ENCODE measurements at places on chromosomes 2 and 18.

DNA sequence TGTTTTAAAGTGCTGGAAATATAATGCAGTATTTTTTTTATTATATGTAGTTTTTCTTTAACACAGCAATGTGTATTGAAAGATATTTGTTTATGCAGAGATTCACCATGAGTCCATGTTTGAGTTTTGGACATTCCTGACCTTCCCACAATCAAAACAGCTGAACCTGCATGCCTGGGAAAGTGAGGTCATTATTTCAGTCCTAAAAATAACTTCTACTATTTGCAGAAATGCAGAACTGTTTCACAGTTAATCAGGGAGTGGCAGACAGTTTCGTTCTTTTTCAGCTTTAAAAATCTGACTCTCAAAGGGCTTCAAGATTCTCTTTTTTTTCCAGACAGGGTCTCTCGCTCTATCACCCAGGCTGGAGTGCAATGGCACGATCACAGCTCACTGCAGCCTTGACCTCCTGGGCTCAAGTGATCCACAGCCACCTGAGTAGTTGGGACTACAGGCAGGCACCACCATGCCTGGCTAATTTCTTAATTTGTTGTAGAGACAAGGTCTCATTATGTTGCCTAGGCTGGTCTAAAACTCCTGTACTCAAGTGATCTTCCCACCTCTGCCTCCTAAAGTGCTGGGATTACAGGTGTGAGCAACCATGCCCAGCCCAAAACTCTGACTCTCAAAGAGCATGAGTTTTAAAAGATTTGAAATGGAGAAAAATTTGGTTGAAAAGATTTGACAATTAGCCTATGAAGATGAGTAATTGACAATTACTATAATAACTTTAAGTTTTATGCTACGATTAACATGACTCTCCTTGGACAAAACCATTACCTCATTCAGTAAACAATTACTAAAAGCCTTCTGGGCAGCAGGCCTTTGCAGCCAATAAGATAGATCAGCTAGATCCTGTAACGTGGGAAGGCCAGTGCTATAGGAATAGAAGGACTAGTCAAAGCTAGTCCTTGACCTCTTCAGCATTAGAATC lies 5.0 kb upstream of the MYL12B start:
- DNase-seq, result no peak

GRCh38 chr2:28428486-28428885 lies 35.8 kb downstream of the FOSL2 start:
- no peak for DNase-seq

DNA sequence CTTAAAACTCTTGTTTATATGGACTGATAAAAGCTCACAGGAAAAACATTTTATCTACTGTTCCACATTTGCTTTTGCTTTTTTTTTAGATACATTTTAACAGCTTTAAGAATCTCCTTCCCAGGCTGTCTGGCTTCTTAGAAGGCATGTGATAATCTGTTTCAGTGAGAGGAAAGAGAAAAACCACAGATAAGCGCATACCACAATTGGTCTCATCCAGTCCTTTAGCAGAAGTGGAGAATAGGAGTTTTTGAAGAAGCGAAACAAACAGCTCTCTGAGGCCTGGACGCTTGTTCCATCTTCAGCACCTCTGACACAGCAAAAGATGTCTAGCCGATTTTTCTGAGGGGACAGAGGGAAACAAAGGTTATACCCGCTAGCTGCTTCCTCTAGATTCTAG lies 37.6 kb downstream of the RMC1 start:
- no peak for DNase-seq

DNA sequence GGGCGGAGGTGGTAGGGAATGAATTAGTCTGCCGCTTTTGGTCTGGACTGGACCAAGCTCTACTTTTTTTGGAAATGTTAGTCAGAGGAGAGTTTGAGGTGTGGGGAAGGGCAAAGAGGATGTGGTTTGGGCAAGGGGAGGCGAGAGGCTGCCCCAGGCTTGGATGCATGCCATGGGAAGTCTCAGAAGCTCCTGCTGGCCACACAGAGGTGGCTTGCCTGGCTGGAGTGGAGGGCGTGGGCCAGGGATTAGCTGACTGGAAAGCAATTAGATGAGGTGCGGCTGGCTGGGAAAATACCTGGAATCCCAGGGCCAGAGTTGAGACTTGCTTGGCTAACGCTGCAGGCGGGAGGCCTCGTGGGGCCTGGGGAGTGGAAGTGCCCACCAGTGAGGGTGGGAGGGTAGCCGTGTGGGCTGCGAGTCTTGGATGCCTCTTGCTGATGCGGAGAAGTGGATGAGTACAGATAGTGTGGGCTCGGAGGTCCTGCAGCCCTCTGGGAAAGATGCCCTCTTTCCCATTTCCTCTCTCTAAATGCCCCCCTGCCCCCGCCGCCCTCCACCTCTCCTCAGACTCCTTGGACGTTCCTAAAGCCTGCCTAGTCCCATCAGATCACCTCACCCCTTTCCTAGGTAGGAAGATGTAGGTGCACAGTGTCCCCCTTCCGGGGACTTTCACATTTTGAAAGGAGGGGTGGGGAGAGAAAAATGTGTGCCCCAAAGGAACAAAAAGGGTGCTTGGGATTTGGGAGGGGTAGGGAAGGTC lies 117.6 kb downstream of the SMAD7 start:
- peak; percentile 83 for DNase-seq

DNA sequence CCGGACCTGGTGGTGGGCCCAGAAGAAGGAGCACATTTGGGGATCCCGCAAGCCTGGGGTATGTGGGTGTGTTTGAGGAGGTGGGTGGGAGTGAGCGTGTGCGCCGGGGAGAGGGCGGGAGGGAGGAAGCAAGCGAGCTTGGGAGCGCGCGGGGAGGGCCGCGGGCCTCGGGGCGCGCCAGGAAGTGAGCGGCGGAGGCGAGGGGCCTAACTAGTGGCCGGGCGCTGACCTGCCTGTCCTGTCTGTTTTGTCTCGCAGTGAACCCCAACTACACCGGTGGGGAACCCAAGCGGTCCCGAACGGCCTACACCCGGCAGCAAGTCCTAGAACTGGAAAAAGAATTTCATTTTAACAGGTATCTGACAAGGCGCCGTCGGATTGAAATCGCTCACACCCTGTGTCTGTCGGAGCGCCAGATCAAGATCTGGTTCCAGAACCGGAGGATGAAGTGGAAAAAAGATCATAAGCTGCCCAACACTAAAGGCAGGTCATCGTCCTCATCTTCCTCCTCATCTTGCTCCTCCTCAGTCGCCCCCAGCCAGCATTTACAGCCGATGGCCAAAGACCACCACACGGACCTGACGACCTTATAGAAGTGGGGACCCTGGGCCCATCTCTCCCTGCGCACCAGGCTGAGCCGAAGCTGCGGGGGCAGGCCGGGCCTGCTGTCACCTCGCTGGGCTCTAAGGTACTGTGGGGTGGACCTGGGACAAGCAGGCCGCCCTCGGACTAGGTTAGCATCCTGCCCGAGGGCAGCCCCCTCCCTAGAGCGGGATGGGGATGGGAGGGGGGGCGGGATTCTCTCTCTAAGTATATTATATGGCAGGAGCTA lies 1.2 kb downstream of the HOXD4 start:
- no peak for DNase-seq

DNA sequence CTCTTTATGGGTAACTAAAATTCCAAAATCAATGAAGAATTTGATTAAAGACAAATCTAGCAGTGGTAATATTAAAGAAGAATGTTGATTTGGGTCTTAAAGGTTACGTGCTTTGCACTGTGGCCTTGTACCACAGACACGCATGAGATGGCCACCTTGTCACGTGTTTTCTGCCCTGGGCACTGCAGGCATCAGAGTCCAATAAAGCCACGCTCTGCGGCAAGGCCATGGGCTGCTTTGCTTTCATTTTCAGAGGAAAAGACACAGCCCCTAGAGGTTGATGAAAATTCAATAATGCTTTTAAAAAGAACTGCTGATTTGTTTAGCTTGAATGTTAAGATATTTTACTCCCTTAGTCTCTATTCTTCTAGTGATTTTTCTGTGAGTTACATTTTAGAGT lies 30.4 kb downstream of the AOX1 start:
- no peak for DNase-seq

- no peak for DNase-seq
Observed at GRCh38 chr2:95015261-95015912, 10.1 kb upstream of the MAL start.

DNA sequence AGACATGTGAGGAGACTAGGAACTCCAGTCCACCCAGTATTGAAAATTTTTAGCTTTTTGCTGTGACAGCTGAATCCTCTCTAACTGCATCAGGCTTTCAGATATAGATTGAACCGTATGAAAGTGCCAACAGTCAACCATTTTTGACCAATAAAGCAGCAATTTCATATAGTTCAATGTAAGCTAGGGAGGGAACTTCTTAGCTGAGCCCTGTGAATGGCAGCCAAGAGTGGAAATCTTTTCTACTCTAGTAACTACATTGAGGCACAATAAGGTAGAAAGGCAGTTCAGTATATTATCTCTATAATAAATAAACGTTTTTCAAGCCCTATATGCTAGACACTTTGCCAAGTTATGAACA lies 96.3 kb upstream of the TANK start:
- no peak for DNase-seq

GRCh38 chr18:32297579-32298170 lies 107.8 kb downstream of the MEP1B start:
- DNase-seq, result no peak

DNA sequence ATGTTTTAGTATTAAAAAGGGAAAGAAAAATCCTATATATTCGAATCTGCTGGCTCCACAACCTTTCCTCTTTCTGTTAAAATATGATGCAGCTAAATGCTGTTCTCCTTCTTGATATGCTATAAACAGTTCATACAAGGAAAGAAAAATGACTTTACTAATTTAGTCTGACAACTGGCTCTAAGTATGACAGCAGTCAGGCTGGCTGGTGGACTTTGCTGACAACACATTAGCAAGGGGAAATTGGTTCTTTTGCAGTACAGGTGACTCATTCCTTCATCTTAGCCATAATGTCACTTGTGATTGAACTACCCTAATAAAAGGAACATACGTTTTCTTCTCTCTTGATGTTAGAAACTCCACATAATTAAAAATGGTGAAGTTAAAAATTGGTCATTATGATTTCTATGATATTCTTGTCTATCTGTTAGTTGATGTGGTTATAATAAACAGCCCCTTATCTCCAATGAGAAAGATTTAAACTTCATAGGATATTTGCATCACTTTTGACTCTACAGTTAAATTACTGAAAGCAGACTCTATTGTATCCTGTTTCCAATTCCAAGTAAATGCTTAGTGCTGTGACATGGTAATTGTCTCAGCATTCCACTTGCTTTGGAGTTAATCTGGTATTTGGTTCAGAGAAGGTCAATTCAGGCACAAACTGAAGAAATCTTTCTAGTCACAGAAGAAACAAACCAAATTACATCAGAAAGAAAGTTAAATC lies 315.3 kb upstream of the GULP1 start:
- DNase-seq, result peak; percentile 46

DNA sequence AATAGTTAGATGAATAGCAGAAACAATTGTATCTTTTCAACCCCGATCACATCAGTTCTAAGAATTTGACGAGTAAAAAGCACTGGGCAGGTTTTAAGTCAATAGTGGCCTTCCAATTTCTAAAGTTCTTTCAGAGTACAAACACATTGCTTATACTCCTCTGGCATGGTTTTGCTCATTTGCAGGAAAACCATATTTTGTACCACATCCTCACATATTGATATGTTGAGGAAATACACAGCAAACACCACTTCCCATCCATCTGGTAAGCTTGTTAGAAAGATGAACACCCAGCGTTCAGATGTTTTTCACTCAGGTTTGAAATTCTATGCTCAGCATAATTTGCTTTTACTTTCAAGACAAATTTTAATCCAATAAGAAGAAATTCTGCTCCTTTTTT lies 344.6 kb upstream of the ACVR2A start:
- DNase-seq, result no peak

GRCh38 chr2:28321426-28321825 lies 71.2 kb upstream of the FOSL2 start:
- peak; percentile 89 for DNase-seq

- no peak for DNase-seq
Observed at GRCh38 chr2:147109291-147109690, 735.5 kb upstream of the ACVR2A start.

GRCh38 chr18:37565977-37566478 lies 430 bp upstream of the CELF4 start:
- no peak for DNase-seq

- DNase-seq, result no peak
Observed at GRCh38 chr2:46259777-46260168, 37.4 kb upstream of the EPAS1 start.

- DNase-seq, result no peak
Observed at GRCh38 chr18:55990186-55990585, 402.2 kb upstream of the TCF4 start.

DNA sequence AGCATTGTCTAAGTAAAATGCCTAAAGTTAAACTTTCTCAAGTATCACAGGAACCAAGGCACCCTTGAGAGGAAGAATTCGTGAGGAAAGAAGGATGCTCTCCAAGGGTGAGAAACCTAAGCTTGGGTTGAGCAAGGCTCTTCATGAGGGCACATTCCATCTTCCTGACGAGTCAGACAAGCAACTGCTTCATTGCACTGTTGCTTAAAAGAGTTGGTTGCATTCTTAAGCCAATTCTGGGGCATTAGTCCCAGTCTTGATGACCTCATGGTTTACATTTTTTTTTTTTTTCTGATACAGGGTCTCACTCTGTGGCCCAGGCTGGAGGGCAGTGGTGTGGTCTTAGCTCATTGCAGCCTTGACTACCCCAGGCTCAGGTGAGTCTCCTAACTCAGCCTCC lies 237.5 kb downstream of the ACTR3 start:
- DNase-seq, result no peak

DNA sequence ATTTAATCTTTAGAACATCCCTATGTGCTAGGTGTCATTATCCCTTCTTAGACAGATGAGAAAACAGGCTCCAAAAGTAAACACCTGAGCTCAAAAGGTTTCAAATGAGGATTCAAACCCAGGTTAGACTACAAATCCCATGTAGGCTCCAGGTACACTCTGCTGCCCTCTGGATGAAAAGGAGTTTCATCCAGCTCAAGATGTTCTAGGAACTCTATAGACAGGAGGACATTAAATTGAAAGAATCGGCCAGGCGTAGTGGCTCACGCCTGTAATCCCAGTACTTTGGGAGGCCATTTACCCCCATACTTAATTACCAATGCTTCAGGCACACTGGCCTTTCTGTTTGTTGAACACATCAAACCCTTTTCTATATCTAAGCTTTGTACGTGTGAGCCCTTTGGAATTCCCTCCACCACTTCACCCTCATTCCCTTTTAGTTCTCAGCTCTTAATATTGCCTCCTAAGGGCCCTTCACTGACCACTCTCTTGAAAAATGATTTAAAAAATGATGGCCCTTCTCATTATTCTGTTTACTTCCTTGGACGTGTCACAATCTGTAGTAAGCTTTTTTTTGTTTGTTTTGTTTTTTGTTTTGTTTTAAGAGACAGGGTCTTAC lies 10.7 kb downstream of the SLC25A12 start:
- DNase-seq, result no peak

GRCh38 chr2:159894145-159894838 lies 96.3 kb upstream of the CD302 start:
- DNase-seq, result no peak
